Transverse colon (tissue), 4 donors: ENCODE measurements at places on chromosomes 5 and 9.

DNA sequence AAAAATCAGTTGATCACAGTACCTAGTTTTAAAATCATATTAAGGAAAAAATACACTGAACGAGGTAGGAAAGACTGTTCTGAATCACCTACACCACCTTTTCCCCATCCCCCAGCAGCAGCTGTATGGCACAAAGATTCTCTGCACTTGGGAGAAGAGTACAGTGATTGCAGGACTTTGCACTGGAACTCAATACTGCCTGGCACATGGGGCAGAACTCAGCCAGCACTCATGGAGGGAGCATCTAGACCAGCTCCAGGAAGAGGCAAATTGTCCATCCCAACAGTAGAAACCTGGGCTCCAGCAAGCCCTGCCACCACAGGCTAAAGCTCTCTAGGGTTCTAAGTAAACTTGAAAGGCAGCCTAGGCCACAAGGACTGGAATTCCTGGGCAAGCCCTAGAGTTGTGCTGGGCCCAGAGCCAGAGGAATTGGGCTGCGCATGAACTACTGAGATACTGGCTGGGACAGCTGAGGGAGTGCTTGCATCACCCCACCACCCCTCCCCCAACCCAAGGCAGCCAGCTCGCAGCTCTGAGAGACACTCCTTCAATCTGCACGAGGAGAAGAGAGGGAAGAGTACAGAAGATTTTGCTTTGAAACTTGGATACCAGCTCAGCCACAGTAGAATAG lies 654.4 kb upstream of the CDH6 start:
- no peak for DNase-seq

- no peak for DNase-seq
Observed at GRCh38 chr9:14941501-14942405, 31.5 kb upstream of the FREM1 start.

- DNase-seq = no peak
Observed at GRCh38 chr5:64323591-64323990, 157.9 kb downstream of the RNF180 start.

DNA sequence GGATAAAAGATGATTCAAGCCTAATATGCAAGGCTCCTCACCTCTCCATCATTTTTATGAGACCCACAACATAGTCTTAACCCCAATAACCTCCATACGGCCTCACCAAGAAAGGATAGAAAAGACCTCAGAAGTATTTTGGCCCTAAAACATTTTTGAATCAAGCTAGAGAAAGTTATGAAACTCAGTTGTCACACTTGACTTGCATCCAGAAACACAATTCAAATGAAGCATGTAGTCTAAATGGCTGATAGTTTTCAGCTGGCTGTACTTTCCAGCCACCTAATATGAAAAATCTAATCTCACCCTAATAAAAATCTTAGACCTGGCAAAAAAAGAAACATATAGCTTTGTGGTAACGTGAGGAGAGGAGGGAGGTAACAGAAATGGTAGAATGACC lies 116.1 kb downstream of the ARL15 start:
- no peak for DNase-seq

DNA sequence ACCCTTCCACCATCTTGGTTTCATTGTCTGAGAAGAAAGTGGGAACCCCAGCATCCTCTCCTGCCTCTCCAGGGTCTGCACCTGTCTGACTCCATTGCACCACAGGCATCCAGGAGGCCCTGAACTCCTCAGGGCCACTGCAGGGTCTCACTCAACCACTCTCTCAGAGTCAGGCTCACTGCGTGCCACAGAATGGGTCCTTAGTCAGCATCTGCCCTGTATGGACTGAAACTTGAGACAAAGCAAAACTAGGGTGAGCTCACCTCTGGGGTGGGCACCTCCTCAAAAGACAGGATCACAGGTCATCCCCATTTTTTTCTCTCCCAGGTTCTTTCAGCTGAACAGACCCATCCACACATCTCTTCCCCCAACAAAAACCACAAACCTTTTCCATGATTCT lies 59.2 kb upstream of the CPEB4 start:
- no peak for DNase-seq

GRCh38 chr5:129658801-129659200 lies 89.1 kb upstream of the MINAR2 start:
- DNase-seq = no peak

- no peak for DNase-seq
Observed at GRCh38 chr5:37316027-37316426, 54.9 kb downstream of the NUP155 start.

GRCh38 chr5:106680330-106680729 lies 990.4 kb downstream of the EFNA5 start:
- no peak for DNase-seq

- no peak for DNase-seq
Observed at GRCh38 chr9:93911801-93912554, 43.2 kb downstream of the BARX1 start.

GRCh38 chr5:83653669-83654068 lies 67.0 kb downstream of the HAPLN1 start:
- DNase-seq = no peak

GRCh38 chr5:61280205-61280604 lies 51.9 kb upstream of the ZSWIM6 start:
- no peak for DNase-seq
